Renal pelvis (tissue), 12 donors: ENCODE measurements at places on chromosomes 13 and 19. TPM values are rescaled to one million over a fixed set of nuclear protein-coding genes. Genes with fewer than 3 reads are reported as not detected.

Gene PNMA8C
- 0.60 TPM for polyA plus RNA-seq

Gene CEACAM7
- not detected for polyA plus RNA-seq

Gene NTF4
- polyA plus RNA-seq = 5.7 TPM

Gene SLC44A2
- 189 TPM for polyA plus RNA-seq

Gene CXCL17
- 0.22 TPM for polyA plus RNA-seq

Gene TSSK6
- polyA plus RNA-seq = 1.2 TPM

Gene KLK8
- polyA plus RNA-seq = 1.8 TPM

Gene UBE2L5
- polyA plus RNA-seq = 2.2 TPM

Gene WDR87
- polyA plus RNA-seq = not detected

Gene PLIN4
- 1.1 TPM for polyA plus RNA-seq

Gene PSG4
- polyA plus RNA-seq = not detected

Gene CYP4F8
- 0.03 TPM for polyA plus RNA-seq

DNA sequence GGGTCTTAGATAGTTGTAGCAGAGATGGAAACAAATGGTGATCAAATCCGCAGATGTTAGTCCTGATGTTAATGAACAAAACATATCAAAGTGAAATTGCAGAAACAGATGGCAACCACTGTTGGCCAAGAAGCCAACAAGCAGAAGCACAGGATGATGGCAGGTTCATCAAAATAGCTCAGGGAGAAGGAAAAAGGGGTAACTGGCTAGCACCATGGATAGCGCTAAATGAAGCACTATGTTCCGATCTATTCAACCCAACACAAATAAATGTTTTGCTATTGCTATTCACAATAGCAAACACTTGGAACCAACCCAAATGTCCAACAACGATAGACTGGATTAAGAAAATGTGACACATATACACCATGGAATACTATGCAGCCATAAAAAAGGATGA lies 413.7 kb downstream of the FGF14 start:
- DNase-seq = peak; percentile 8

GRCh38 chr19:42606660-42607351 lies 12.1 kb upstream of the CEACAM8 start:
- peak; percentile 22 for DNase-seq

DNA sequence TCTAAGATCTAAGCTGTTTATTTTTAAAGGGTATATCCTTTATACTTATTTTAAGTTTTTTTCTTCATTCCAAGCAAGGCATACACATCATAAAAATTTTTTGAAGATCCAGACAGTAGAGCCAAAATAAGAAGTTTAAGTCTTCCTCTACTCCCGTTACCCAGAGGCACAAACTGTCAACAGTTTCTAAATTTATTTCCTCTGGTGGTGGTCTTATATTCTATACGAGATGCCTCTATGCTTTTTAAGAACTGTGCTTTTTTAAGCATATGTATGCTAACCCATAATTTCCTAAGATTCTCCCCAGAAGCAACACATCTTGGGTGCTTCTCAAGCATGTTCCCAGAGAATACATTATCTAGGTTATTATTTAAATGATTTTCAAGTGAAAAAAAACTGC lies 383.6 kb downstream of the COG6 start:
- no peak for DNase-seq

DNA sequence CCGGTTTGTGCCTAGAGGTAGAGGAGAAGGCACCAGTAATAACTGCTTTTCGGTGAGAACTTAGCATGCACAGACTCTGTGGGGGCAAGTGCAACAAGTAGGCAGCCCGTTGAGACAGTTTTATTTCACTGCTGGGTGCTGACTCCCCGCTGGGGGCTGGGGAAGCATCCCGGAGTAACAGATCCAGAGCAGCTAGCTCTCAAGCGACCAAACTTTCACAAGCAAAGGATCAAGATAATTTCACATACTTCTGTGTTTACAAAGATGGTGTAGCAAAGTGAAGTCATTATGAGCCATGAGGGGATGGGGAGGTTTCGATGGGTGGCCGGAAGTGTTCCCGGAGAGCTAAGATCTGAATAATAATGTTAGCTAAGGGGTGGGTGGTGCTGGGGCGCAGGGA lies 2.8 kb downstream of the NACC1 start:
- no peak for DNase-seq

- DNase-seq = no peak
These were observed 53.6 kb upstream of the UBL3 start for GRCh38 chr13:29903996-29904395.

DNA sequence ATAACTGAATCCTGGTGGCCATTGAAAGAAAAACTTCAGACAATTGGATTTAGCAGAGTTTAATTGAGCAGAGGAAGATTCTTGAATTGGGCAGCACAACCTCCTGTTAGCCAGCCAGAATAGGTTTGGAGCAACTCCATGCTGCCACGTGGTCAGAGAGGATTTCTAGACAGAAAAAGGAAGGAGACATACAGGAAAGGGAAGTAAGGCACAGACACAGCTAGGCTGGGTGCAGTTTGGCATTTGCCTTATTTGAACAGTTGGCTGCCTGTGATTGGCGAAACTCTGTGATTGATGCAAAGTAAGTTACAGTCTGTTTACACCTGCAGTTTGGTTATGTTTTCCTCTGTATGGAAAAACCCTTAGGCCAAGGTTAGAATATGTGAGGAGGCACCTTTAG lies 85.8 kb upstream of the SPATA13 start:
- DNase-seq = no peak

GRCh38 chr19:34365463-34366401 lies 736 bp downstream of the GPI start:
- peak; percentile 27 for DNase-seq

DNA sequence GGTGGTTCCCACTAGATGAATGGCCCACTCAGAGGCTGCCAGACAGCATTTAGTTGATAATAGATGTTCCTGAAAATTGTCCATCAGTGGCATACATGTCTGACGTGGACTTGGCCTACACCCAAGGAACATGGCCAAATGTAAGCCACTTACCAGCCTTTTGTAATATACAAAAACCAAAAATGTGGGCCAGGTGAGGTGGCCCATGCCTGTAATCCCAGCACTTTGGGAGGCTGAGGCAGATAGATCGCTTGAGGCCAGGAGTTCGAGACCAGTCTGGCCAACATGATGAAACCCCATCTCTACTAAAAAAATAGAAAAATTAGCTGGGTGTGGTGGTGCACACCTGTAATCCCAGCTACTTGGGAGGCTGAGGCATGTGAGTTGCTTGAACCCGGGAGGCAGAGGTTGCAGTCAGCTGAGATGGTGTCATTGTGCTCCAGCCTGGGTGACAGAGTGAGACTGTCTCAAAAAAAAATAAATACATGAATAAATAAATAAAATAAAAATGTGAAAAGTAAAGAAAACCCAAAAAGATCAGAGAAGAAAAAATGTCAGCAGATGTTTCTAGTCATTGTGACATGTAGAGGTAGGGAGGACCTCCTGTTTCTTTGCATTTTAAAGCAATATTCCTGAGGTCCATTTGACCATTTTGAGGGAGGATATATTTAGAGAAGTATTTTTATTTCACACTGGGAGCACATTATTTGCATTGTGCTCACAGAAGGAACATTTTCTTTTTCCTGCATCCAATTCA lies 7.1 kb upstream of the WTIP start:
- no peak for DNase-seq

GRCh38 chr13:21909331-21909730 lies 238.5 kb downstream of the FGF9 start:
- no peak for DNase-seq

DNA sequence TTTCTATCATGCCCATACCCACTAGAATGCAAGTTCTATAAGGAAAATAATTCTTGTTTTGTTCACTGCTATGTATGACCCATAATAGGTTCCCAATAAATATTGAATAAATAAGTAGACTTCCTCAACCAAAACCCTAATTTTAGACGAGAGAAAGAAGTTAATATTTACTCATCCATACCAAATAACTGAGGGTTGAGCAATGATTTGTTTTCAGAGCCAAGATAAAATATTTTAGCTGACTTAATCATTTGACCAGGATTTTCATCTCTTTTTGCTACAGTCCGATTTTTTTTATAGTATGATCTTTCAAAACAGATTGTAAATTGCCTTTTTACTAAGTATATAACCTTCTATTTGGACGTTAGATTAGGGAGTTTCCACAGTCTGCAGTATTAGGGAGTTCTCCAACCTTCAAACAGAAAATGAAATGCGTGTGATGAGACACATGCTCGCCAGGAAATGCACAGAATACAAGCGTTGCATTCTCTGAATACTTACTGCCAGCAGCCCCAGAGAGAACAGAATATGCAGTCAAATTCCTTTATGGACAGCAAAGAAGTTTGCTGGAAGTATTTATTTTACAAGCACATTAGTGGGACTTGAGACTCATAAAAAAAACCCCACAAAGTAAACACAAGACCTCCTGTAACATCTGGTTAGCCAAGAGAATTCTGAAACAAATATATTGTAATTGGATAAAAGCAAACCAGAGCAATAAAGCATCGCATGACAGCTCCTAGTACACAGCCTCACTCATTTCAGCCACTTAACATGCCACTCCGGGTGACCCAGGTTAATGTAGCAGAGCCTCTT lies 230.0 kb downstream of the MYO16 start:
- peak; percentile 70 for DNase-seq

DNA sequence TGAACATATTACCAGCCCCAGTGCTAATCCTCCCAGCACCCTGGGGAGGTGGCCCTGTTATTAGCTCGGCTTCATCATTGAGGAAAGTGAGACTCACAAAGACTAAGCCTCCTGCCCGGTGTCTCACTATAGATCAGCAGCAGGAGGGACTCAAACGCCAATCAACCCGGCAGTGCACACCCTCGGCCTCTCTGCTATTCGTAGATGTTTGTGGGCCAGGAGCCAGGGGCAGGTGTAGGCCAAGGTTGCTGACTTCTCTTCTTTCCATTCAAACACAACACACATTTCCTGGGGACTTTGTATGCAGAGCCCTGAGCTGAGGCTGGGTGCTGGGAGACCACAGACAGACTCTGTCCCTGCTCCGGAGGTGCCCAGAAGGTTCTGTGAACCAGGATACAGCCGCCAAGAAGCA lies 9.4 kb upstream of the SBK3 start:
- DNase-seq = no peak

DNA sequence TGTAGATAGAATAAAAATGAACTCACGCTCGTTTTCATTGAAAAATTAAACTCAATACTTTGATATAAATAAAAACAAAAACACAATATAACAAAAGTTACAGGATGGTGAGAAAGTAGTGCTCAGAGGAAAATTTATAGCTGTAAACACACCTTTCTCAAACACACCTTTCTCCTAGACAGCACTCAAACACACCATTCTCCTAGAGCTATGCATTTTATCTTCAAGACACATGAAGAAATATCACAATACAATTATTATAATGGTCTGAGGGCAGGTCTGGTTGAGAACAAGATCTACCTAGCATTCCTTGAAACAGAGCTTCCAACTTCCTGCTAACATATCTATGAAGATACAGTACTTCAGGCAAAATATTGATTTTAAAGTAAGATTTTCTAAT lies 183.4 kb upstream of the NBEA start:
- no peak for DNase-seq

GRCh38 chr13:77034881-77035280 lies 7.9 kb upstream of the FBXL3 start:
- no peak for DNase-seq

- no peak for DNase-seq
These were observed 17.0 kb upstream of the NAPA start for GRCh38 chr19:47531640-47532387.

- no peak for DNase-seq
These were observed 248.7 kb downstream of the KLF5 start for GRCh38 chr13:73307481-73307880.

DNA sequence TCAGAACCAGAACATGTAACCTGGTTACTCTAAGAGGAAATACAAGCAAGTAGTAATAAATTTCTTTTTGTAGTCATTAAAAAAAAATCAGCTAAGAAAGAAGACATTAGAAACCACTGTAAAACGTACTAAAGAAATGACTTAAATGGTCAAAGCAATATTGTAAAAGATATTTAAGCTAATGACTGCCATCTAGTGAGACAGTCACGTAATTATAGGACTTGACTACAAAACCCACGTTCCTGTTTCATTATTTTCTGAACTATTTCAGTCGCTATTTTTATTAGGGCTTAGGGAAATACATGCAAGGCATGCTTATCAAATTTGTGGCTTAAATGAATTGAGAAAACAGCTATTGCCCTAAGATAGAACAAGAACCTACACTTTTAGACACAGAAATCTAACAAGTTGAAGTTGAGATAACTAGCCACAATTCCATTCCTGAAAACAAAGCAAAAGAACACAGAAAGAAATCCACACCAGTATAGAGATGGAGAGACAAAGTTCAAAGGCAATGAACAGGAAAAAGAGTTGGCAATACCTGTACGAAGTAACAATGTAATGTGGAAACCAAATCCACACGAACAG lies 17.9 kb downstream of the ALG5 start:
- DNase-seq = peak; percentile 42

- DNase-seq = no peak
These were observed 21.9 kb upstream of the NDUFS7 start for GRCh38 chr19:1361601-1362386.

DNA sequence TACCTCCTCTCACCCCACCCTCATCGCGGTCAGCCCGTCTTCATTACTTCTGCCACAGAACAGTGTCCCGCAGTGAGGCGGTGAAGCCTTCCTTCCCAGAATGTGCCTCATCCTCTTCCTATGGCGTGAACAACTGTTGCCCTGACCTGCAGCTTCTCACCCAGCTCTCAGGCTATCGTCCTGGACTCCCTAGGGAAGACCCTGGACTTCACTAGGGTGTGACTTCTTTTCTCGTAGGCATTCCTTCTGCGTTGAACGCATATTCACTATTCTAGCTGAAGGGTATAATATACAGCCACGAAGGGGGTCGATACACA lies 982 bp downstream of the ZNF865 start:
- no peak for DNase-seq

- no peak for DNase-seq
These were observed 62.8 kb upstream of the DIAPH3 start for GRCh38 chr13:60226507-60226906.

DNA sequence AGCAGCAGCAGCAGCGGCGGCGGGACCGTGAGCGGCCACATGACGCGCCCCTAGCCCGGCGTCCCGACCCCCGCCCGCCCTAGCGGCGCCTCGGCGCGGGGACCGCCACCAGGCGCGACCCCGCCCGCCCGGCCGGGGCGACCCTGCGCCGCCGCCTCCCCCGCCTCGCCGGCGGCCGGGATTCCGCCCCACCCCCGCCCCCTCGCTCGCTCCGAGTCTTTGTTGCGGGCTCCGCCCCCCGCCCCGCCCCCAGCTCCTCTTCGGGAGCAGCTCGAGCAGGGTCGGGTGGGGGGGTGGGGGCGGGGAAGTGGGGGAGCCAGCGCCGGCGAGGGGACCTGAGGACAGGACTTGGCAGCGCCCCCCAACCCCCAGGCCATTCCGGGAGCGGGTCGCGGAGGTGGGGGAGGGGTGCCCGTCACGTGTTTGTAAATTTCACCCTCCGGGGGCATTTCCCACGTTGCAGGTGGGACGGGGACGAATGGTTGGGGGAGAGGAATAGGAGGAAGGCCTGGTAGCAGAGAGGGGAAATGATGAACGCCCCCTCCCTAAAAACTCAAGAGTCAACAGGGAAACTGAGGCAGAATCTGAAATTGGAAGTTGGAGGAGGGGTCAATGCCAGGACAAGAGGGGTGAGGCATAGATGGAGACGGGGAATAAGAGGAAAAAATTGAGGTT lies at the start of gene OLFM2:
OLFM2 (minus strand) TSS at position 190 of the 675 bp plus-strand sequence; CDS start at position 41, 149 bp downstream.
- no peak for DNase-seq
